Activated T-helper 1 cell treated with anti-CD3 and anti-CD28 coated beads, Interleukin-2, amount 50 U/mL, for 16 hours (primary cell): ENCODE measurements at places on chromosomes 13 and 19.

DNA sequence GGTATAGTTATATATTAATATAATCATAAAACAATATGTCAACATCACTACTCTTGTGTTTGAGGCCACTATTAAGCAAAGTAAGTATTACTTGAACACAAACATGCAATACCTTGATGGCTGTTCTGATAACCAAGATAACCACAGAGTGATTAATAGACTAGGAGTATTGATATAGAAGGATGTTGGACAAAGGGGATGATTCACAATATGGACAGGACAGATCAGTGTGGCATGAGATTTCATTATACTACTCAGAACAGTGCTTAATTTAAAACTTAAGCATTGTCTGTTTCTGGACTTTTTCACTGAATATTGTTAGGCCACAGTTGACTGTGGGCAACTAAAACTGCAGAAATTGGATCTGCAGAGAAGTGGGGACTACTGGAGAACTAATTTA, 384.2 kb downstream of the SLITRK1 start:
- no peak for DNase-seq

DNA sequence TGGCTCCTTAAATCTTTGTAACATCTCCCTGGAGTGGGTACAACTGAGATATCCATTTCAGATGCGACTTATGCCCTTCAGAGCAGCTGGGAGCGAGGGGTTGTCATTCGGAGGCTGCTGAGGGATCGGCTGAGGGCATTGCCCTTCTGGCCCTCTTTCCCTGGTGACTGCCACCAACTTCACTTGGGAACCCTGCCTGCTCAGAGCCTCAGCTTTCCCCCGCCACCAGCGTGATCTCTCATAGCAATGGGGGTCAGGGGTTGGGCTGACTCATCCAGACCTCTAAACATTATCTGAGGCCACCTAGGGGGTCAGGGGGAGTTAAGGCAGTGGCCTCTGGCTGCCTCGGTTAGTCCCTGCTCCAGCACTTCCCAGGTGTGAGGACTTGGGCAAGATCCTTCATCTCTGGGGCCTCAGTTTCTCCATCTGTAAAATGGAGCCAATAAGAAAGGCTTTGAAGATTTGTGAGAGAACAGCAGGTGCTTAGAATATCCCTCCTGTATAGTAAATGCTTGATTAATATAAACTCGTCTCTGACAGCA, 1.1 kb downstream of the PRX start:
- no peak for DNase-seq

- no peak for DNase-seq
Measured at GRCh38 chr19:12450844-12451243, 10.0 kb upstream of the ZNF443 start.

DNA sequence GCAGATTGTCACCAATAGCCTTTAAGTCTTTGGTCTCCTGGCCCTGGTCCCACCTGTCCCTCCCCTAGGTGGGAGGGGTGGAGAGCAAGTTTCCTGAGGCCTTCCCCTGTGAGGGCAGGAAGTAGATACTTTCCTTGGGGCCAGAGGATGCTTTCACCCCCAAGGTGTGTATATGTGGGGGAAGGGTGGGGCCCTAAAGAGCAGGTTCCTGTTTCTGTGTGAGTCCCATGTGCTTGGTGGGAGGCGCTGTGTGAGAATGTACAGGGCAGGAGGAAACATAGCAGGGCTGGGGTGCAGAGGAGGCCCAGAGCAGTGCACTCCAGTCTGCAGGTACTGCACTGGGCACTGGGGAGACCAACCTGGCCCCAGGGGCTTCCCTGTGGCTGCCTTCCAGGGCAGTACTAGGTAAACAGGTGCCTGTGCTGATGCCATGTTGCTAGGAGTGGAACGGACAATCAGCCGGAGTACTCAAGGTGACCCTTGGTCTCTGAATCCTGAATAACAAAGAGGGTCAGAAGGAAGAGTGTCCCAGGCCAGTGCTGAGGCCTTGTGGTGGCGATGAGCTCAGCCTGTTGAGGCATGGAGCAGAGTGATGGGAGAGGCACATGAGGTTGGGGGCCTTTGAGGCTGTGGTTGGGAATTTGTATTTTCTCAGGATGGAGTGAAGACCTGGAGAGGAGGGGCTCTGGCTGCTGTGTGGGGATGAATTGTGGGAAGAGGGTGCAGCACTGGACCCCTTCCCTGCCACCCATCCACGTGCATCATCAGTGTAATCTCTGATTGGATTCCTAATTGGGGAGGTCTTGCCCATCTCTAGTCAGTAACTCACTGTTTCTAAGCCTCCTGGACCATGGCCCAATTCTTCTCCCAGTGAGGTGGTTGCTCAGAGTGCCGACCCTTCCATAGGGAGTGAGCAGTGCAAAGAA, 5.1 kb downstream of the EGLN2 start:
- no peak for DNase-seq

DNA sequence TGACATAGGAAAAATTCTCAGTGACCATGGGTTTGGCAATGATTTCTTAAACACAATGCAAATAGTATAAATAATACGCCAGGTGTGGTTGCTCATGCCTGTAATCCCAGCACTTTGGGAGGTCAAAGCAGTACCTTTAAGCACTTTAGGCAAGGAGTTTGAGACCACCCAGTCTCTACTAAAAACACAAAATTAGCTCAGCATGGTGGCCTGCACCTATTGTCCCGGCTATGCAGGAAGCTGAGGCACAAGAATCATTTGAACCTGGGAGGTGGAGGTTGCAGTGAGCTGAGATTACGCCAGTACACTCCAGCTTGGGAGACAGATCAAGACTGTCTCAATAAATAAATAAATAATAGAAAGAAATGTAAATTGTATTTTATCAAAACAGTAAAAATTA, 356.5 kb upstream of the SLITRK6 start:
- no peak for DNase-seq

GRCh38 chr19:23273590-23274412, 23.6 kb upstream of the ZNF724 start:
- peak; percentile 81 for DNase-seq

DNA sequence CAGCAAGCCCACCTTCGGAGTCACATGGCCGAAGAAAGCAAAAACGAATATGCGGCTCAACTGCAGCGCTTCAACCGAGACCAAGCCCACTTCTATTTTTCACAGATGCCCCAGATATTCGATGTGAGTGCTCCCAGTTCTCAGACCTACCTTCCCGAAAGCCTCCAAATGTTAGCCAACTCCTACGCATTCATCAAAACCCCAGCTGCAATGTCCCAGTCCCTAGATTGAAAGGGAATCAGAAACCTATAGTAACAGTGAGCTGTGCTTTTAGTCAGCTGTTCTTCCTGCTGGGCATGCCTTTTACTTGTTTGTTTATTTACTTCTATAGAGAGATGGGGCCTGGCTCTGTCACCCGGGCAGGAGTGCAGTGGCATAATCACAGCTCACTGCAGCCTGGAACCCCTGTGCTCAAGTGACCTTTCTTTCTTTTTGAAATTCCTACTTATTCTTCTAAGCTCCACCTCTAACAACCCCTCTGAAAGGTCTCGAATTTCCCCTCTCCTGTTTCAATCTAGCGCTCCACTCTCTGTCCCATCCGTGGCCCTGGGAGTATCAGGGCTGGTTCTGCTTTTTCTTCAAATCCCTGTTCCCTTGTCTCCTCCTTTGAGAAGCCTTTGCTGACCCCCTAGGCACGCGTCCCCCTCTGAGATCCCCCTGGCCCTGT, 4.4 kb downstream of the TRIP10 start:
- DNase-seq, result no peak
